ENCODE measurements at places on chromosomes 11 and 22.

GRCh38 chr11:11284481-11284880, 68.6 kb downstream of the CSNK2A3 start:
- no peak for DNase-seq

- DNase-seq: peak; percentile 44
These were observed 16.6 kb downstream of the RTN4RL2 start for GRCh38 chr11:57476757-57477506.

DNA sequence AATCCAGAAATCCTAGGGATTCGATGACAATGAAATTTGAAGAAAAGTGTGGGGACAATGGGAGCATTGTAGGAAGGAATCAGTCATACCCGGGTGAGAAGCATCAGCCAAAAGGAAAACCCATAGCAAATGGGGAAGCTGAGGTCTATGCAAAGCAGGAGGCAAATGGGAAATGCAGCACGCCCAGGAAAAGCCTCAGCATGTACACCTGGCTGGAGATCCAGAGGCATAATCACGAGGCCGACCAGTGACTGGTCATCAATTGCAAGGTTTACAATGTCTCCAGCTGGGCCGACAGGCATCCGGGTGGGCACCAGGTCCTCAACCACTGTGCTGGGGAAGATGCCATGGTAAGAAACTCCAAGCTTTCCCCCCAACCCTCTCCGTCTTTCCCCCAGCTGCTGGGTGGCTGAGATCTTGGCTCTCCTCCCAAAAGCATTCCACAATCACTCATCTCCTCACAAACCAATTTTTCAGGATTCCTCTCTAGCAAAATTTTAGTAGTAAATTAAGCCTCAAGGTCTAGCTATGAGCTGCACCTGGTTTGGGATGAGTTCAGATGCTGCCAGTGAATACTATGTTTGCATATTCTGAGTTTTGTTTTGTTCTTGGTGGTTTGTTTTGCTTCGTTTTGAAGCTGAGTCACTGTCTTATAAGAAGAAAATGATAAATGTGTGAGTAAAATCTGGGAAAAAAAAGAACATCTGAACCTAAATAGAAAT, 98.0 kb upstream of the OR5AK2 start:
- no peak for DNase-seq

GRCh38 chr11:129695571-129696308, 119.9 kb upstream of the TMEM45B start:
- DNase-seq: peak; percentile 76

DNA sequence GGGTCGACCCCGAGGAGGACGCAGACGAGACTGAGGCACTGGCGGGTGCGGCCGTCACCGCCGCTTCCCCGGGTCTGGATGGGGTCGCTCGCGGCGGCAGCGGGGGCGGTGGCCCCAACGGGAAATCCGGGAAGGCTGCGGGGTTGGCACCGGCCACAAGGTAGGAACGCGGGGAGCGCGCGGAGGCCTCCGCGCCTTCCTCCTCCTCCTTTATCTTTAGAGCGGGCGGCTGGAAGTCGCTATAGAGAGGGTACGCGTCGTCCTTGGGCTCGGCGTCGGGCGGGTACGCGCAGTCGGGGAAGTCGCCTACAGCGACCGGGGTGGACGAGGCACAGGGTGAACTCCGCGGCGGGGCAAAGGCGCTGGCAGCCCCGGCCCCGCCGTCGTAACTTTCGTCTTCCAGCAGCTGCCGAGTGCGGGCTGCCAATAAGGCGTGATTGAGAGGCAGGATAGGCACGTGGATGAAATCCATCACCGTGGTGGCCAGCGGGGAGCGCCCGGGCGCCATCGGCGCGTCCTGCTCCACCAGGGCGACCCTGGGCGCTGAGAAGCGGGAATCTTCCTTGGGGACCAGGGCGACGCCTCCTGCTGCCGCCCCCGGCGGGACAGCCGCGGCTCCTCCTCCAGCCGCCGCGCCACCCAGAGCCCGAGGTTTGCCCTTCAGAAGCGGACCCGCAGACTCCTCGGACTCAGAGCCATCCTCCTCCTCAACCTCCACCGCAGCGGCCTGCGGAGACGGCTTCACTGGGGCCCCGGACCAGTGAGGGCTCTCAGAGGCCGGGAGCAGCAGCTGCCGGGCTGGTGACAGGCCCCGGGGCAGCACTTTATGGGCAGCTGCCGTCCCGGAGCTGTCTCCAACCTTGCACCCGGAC, 1.7 kb downstream of the PGR start:
- no peak for DNase-seq

DNA sequence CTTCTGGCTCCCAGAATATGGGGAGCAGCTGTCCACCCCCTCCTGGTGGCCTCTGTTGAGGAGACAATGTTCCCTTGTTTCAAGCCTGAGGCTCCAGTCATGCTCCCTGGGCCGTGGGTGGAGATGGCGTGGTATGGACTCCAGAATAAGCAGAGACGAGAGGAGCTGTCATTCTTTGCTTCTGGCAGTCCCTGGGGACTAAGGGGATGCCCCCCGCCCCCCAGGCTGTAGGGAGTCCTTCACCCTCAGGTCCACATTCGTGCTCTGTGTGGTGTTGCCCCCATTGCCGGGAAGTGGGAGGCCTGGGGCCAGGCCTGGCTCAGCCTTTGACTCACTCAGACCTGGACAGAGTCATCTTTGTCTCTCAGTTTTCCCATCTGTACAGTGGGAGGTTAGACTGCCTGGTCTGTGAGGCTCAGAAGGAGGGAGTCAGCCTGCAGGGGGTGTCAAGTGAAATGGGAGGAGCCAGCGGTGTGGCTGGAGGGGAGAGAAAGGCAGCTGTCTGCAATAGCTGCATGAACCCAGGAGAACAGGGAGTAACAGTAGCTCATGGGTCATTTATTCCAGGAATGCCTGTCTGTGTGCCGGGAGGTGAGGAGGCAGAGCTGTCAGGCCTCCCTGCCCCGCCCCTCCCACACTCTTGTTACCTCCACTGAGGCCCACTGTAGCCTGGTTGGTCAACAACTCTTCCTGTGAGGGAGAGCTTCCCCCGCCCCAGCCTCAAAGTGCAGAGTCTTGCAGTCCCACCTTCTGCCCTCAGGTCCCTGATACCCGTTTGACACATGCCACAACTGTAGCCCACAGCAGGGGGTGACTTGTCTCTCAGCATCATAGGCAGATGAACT, 6.3 kb downstream of the ARHGEF17 start:
- no peak for DNase-seq

DNA sequence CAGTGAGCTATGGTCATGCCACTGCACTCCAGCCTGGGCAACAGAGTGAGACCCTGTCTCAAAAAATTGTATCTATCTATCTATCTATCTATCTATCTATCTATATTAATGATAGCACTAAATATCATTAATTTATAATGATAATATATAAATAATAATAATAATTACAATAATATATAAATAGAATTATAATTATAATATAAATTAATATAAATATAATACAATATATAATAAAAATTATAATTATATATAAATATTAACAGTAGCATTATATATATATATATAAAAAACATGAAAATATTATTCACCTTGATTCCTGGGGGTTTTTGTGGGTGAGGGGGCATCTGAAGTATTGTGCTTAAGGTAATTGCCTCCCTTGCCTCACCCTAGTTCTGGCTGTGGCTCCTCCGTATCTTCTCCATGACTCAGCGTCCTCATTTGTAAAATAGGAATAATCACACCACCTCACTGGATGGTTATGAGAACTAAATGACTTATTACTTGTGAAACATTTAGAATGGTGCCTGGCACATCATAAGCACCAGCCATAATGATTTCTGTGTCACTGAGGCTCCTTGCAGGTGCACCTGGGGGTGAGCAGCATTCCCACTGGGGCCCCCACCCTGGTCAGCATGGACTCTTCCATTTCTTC, 18.8 kb downstream of the RASD2 start:
- no peak for DNase-seq

- no peak for DNase-seq
These were observed 5.0 kb downstream of the ZP1 start for GRCh38 chr11:60872124-60872960.

GRCh38 chr11:64027651-64028397, 7.9 kb upstream of the FLRT1 start:
- DNase-seq: no peak

DNA sequence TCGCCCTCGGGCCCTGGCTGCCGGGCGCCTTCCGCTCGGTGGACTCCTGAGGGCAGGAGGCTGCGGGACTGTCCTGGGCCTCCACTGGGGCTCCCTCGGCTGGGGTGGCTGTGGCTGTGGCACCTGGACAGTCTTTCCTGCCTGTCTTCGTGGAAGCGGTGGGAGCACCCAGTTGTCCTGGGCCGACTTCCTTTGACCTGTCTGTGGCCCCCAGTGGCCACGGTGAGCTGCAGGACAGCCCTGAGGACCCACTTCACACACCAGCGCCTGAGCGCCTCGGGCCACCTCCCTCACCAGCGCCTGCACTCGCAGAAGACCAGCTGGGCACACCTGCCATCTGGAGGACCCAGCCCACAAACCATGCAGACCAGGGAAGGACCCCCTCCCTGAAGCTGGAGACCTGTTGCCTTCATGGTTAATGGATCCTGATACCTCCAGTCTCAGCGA, 1.8 kb upstream of the EPS8L2 start:
- no peak for DNase-seq

DNA sequence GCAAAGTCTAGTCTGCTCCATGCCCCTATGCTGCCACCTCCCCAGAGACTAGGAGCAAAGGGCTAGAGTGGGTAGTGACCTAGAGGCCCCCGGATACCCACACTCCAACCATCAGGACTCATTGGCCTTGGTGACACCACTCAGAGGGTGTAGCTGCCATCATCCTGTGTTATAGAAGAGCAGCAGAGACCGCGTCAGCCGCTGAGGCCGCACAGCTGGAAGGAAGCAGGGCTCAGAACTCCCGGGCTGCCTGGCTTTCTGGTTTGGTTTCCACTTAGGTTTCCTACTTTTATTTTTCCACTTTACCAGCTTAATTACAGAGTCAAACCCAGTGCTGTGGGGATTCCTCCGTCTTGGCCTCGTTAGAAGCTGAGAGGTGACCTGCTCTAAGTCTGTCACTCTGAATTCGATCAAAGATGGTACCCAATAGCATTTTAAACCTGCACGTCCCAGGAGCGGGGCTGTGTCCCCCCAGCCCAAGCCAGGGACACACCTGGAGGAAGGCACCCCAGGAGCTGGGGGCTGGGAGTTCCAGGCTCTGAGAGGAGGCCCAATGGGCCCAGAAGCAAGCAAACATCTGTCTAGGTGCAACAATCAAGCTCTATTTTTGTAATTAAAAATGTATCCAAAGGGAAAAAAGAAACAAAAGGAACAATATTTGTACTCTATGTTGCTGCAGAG, 2.1 kb upstream of the CDKN1C start:
- no peak for DNase-seq

- DNase-seq: no peak
These were observed 48.1 kb downstream of the DSCAML1 start for GRCh38 chr11:117748771-117749540.

DNA sequence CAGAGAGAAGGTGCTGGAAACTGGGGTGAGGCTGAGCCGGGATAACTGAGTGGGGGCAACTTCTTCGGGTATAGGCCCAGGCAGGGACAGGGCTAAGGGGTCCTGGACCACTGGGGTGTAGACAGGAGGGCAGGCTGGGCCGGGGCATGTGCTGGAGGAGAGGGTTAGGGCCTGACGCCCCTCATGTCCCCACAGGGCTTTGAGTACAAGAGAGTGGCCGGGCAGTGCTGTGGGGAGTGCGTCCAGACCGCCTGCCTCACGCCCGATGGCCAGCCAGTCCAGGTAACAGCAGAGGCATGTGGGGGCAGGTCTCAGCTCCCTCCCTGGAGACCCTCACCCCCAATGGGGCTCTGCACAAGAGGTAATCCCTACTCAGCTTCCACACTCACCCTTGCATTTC, 36.7 kb downstream of the MUC5B start:
- no peak for DNase-seq

- no peak for DNase-seq
These were observed 324.4 kb upstream of the B3GAT1 start for GRCh38 chr11:134736251-134736947.

DNA sequence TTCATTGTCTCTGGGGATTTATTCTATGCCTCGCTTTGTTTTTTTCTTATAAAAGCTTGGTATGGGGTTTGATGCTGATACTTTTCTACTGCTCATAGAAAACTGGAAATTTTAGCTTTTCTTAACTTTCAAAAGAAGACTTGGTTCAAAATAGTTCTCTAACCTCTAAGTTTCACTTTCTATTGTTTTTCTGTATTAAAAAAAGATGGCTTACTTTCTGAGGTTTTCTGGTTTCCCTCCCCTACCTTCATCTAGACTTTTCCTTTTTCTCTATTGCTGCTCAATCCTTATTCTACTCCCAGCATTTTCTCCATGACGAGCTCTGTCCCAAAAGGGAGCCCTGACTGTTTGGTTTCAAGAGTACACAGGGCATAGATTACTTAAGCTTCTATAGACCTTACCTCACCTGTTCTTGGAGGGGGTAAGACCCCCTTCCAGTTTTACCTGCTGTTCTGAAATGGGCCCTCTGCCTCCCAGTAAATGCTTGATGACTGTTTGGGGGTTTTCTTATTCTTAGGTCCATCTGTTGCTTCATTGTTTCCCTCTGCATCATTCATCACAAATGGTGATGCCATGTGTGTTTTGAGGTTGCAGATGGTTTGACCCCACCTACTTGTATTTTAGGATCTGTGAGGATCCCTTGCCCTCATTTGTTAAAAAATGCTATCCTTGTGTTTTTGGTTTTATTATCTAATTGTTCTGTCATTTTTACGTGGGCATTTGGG, 29.5 kb downstream of the DNHD1 start:
- DNase-seq: no peak

DNA sequence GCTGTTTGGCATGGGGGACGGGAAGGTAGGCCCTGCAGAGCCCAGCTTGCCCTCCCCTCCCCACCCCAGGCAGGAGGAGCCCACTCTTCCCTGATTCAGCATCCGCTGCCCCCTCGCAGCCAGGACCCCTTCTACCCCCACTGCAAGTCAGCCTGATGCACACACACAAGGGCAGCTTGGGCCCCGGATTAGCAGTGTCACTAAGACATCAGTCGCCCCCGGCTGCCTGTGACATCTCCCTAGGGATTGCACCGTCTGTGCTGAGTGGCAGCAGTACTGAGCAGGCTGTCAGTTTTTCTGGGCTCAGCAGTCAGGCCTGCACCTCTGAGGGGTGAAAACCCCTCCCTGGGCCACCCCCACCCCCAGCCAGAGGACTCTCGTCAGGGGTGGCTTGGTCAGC, 30.4 kb upstream of the SYT7 start:
- DNase-seq: no peak

DNA sequence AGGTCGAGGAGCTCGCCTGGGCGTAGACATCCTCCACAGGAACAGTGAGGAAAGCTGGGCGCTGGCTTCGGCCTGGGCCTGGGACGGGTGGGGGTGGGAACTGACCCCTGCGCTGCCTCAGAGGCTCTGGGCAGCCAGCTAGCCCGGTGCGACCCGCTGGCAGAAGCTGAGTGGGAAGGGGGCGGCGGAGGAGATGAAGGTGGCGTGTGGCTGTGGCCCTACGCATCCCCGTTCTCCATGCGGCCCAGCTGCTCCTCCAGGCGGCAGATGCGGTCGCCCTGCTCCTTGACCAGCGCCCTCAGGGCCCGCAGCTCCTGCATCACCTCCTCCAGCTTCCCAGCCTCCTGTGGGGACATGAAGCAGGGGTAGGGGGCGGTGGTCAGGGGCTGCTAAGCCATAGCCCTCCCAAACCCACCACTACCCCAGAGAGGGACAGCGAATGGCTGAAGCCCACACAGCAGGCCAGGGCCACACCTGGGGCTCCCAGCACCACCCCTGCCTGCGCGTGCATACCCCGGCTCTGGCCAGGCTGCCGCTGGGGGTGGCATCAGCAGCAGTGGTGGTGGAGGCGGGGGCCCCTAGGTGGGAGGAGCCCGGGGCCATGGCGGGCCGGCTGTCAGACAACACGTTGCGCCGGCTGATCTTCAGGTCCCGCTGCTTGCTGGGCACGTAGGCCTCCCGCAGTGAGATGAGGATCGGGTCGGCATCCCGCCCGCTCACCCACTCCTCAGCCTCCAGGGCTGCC, 848 bp upstream of the PTPRCAP start:
- DNase-seq: peak; percentile 80

All from activated T-cell treated with anti-CD3 and anti-CD28 coated beads, Interleukin-2, amount 50 U/mL, for 1 hour (primary cell).